CD4-positive, alpha-beta T cell treated with Interleukin-12 subunit alpha and Interleukin-12 subunit beta, for 1 hour (primary cell): ENCODE measurements at places on chromosomes 6 and 20.

DNA sequence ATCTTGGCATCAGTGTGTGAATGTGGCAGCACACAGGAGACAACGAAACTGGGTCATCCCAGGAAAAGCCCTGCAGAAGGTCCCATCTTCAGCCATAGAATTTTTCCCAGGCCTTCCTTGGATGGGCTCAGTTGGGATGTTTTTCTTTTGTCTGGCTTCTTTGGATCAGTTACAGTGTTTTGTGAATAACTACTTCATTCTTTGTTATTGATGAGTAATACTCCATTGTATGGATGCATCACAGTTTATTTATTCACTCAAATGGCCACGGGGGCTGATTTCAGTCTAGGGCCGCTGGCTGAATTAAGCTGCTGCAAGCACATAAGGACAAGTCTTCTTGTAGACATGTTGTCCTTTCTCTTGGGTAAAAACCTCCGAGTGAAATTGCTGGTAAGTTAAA, 81.3 kb upstream of the CD93 start:
- no peak for DNase-seq

GRCh38 chr6:44667668-44668390, 280.3 kb downstream of the CDC5L start:
- peak; percentile 30 for DNase-seq

DNA sequence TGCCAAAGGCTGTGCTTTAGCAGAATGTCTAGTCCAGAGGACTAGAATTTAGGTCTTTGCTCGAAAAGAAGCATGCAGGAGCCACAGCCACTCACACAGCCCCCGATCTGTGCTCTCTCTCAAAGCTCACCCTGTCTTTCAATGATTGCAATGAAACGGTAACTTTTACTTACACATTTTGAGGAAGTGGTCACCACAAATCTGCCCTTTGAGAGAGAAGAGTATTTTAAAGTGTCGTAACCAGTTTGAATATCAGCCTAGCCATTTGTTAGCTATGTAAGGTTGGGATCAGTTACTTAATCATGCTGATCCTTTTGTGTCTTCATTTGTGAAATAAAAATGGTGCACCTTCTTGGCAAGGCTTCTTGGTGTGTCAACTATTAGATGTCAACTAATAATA, 209.0 kb downstream of the TFAP2A start:
- DNase-seq = no peak

DNA sequence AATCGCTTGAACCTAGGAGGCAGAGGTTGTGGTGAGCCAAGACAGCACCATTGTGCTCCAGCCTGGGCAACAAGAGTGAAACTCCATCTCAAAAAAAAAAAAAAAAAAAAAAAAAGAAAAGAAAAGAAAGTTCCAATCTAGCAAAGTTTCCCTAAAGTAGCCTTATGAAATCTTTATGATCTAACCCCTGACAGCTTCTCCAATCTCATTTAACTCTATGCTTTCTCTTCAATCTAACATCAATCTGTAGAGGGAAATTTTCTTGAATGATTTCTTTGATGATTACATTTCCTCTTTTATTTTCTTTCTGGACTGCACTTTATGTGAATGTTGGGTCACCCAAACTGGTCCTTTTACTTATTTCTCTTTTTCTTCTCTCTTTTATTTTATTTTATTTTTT, 2.2 kb upstream of the SLC18B1 start:
- no peak for DNase-seq

- no peak for DNase-seq
Observed at GRCh38 chr6:86820750-86821149, 116.6 kb upstream of the HTR1E start.

DNA sequence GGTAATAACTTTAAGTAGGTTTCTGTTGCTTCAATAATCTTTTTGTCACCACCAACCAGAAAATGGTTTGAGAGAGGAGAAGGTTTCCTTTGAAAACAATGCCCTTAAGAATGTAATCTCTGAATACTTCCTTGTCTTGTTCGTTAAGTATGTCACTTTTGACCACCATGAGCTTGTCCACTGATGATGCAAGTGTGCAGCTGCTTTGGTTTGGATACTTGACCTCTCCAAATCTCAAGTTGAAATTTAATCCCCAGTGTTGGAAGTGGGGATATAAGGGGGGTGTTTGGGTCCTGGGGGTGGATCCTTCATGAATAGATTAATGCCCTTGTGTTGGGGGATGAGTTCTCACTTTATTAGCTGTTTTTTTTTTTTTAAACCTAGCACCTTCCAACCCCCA, 985.4 kb downstream of the EPHA7 start:
- no peak for DNase-seq

- DNase-seq = no peak
Observed at GRCh38 chr6:24069526-24069925, 56.5 kb upstream of the NRSN1 start.

- DNase-seq = no peak
Observed at GRCh38 chr20:38985603-38986170, 23.5 kb downstream of the DHX35 start.

DNA sequence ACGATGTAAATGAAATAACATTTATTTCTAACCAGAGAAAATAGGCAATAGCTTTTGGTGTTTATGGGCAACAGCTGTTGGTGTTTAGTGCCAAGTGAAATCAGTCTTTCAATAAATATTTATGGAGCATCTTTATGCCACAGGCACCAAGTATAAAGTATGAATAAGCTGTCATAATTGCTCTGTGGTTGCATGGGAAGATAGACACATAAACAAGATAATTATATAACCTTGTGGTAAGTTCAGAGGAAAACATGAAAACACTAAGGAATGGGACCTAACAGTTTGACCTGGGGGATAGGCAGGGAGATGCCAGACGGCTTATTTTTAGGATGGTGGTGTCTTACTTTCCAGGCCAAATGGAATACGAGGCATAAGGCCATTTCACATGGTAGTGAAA, 110.9 kb downstream of the GFRAL start:
- DNase-seq = no peak

DNA sequence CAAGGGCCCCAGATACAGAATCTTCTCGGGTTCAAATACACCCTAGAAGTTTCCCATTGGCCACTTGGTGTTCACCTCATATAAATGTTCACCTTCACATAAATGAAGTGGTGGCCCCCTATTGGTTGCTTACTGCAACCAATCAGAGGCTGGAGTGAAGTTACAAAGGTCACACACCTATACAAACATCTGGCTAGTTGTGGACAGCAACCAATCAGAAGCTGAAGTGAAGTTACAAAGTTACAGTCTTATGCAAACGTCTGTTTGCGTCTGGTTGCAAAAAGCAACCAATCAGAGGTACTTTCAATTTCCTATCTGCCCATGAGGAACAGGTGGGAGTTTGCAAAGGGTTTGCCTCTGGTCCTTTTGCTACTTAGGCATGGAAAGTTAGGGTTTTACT, 206.5 kb upstream of the BMP2 start:
- no peak for DNase-seq

GRCh38 chr20:34096699-34097444, 15.2 kb downstream of the EIF2S2 start:
- DNase-seq = no peak

DNA sequence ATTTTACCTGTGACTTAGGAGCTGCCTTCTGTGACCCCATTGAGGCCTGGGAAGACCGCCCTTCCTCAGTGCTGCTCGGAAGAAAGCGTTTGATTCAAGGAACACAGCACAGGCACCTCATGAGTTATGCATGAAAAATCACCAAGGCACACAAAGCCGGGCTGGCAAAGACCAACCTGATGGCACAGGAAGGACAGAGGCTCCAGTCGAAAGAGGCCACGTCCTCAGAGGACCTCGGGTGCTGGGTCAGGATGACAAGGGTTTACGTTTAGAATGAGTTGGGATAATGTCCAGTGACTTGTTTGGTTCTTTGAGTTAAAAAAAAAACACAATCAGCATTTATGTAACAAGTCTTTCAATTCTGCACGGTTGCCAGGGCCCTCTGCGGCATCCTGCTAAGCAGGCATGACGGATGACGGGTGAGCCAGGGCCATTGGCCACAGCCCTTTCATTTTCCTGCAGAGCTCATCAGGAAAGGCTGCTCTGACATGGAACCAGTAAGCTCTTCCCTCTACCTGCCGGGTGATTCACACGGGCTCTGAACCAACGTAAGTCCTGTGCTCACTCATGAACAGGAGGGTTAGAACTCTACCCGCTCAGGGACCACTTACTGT, 112.8 kb downstream of the DACT2 start:
- no peak for DNase-seq
